ENCODE measurements at places on chromosomes 12 and 14. TPM values are rescaled to one million over a fixed set of nuclear protein-coding genes. Genes with fewer than 3 reads are reported as not detected.

GRCh38 chr14:101109981-101110728 lies 206.6 kb upstream of the RTL1 start:
- H3K36me3 ChIP-seq: no peaks in the 10 kb centered on the region
- H3K4me1 ChIP-seq: no peaks in the 10 kb centered on the region
- no peak overlapping the region for H3K27ac ChIP-seq
- peaks cover 3% of the 10 kb centered on the region for H3K27me3 ChIP-seq

- H3K27me3 ChIP-seq: peaks cover 3% of the 10 kb centered on the region
- H3K27ac ChIP-seq: no peak overlapping the region
- H3K4me3 ChIP-seq: no peak overlapping the region
- H3K4me1 ChIP-seq: no peaks in the 10 kb centered on the region
Observed at GRCh38 chr12:108196319-108196718, 67.2 kb downstream of the WSCD2 start.

GRCh38 chr12:127343940-127344339 lies 923.0 kb upstream of the TMEM132C start:
- no peak overlapping the region for H3K27ac ChIP-seq
- H3K36me3 ChIP-seq: no peaks in the 10 kb centered on the region
- H3K4me1 ChIP-seq: no peaks in the 10 kb centered on the region
- no peak for DNase-seq
- H3K4me3 ChIP-seq: no peak overlapping the region

DNA sequence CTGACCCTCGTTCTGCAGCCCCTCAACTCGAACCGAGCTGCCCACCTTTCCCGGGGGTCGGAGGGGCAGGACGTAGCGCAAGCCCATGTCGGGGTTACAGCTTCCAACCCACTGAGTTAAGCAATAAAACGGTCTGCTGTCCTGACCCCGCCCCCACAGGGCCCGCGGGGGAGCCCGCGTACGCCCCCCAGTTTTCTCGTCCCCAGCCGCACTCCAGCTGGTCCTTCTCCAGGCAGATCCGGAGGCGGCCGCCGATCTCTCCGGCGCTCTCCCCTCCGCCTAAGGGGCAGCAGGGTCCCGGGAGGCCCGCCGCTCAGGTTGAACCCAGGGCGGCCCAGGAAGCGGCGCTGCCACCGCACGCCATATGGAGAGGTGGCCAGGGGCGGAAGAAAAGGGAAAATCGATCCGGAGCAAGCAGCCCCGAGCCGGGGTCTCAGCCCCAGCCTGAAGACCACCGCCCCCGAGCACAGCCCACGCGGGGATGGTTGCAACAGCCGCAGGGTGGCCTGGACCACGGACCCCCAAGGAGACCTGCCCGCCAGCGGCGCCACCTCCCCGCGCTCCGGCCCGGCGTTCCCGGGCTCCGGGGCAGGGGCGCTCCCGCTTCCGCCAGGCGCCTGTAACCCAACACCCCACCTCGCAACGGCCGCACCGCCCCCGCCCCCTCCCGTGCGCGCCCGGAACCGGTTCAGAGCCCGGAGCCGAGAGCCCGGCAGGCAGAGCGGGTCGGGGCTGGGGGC lies 760 bp downstream of the ACTN1 start:
- H3K4me3 ChIP-seq: peak overlapping the region; percentile 86
- peaks cover 8% of the 10 kb centered on the region for H3K27me3 ChIP-seq
- H3K27ac ChIP-seq: peak overlapping the region; percentile 86
- H3K4me1 ChIP-seq: peaks cover 40% of the 10 kb centered on the region
- DNase-seq: peak; percentile 81

GRCh38 chr12:64603183-64603841 lies 7.0 kb upstream of the RASSF3 start:
- peaks cover 6% of the 10 kb centered on the region for H3K27me3 ChIP-seq
- no peak for DNase-seq
- no peak overlapping the region for H3K4me3 ChIP-seq
- peaks cover 13% of the 10 kb centered on the region for H3K4me1 ChIP-seq
- H3K36me3 ChIP-seq: no peaks in the 10 kb centered on the region
- no peak overlapping the region for H3K27ac ChIP-seq

DNA sequence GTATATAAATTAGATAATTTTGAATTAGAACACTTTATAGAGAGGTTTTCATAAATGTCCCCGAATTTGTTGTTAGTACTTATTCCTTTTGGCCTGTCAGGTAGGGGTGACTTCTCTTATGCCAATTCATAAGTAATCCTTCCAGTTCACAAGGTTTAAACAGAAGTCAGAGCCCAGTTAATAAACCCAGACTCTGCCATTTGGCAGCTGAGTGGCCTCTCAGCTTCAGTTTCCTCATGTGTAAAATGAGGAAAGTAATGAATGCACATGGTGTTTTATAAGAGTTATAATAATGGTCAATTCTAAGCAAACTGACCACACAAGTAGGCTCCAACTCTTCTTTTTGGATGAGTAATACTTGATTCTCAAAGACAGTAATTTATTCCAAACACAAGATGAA lies 10.3 kb downstream of the MTERF2 start:
- no peaks in the 10 kb centered on the region for H3K27me3 ChIP-seq
- peaks cover 29% of the 10 kb centered on the region for H3K36me3 ChIP-seq
- H3K4me1 ChIP-seq: no peaks in the 10 kb centered on the region
- H3K4me3 ChIP-seq: no peak overlapping the region

DNA sequence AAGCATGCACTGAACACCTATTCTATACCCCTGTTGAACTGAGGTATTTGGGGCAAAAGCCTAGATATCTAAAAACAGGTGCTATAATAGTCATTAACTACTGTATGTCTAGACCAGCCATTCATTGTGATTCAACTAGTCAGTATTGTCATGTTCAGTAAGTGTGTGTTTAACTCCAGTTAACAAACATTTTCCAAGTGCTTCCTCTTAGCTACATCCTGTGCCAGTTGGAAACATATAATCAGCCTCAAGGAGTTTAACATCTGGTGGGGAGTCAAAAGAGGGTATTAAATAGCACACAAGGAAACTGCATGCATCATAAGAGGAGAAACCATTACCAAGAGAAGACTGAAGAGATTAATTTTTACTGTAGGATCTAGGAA lies 20.4 kb downstream of the TMTC1 start:
- H3K27ac ChIP-seq: no peak overlapping the region
- H3K4me1 ChIP-seq: no peaks in the 10 kb centered on the region
- no peaks in the 10 kb centered on the region for H3K27me3 ChIP-seq

DNA sequence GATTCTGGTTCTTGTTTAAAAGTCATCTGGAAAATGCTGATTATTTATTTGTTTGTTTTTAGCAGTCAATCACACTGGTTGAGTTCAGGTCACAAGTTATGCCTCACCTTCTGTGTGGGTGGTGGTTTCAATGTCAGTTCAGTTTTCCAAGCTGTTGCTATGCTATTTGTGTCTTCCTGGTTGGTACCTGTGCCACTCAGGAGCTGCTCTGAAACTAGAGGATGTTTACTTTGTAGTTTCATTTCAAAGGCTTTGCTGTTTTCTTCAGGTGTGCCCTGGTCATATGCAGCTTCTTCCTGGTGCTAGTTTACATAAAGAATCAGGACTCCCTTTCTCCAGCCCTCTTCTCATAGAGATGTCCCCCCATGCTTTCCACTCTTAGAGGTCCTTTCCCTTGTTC lies 75.7 kb upstream of the PPP4R3A start:
- H3K4me3 ChIP-seq: no peak overlapping the region
- DNase-seq: no peak
- no peak overlapping the region for H3K27ac ChIP-seq
- H3K4me1 ChIP-seq: no peaks in the 10 kb centered on the region
- no peaks in the 10 kb centered on the region for H3K36me3 ChIP-seq

DNA sequence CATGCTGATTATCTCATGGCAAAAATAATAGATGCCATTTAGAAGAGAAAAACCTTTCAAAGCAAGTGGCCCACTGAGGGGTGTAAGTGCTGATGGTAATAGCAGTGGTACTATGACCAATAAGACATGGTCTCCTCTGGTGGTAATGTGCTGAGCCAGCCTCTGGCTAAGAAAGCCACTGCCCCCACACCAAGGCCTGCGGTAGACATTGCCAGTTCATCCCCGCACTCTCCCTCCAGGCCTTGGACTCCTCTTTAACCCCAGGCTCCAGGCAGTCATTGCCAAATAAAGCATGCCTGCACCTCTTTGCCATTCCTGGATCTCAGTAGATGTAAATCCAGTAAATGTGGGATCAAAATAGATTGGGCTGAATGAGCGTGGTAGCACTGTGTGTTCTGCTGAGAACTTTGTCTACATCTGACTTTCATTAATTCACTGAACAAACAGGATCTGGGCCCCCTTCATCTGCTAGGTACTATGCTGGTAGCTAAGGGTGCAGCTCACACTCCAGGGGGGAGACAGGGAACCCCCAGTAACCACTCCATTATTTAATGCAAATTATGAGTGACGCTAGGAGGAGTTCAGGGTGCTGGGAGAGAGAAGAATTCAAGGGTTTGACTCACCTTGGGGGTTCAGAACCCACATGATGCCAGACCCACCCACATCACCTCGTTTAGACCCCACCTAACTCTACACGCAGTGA lies 89.3 kb downstream of the BCL11B start:
- H3K4me1 ChIP-seq: peaks cover 96% of the 10 kb centered on the region
- no peaks in the 10 kb centered on the region for H3K27me3 ChIP-seq
- peak overlapping the region; percentile 72 for H3K4me3 ChIP-seq
- peak overlapping the region; percentile 95 for H3K27ac ChIP-seq
- DNase-seq: no peak
- peaks cover 22% of the 10 kb centered on the region for H3K36me3 ChIP-seq

DNA sequence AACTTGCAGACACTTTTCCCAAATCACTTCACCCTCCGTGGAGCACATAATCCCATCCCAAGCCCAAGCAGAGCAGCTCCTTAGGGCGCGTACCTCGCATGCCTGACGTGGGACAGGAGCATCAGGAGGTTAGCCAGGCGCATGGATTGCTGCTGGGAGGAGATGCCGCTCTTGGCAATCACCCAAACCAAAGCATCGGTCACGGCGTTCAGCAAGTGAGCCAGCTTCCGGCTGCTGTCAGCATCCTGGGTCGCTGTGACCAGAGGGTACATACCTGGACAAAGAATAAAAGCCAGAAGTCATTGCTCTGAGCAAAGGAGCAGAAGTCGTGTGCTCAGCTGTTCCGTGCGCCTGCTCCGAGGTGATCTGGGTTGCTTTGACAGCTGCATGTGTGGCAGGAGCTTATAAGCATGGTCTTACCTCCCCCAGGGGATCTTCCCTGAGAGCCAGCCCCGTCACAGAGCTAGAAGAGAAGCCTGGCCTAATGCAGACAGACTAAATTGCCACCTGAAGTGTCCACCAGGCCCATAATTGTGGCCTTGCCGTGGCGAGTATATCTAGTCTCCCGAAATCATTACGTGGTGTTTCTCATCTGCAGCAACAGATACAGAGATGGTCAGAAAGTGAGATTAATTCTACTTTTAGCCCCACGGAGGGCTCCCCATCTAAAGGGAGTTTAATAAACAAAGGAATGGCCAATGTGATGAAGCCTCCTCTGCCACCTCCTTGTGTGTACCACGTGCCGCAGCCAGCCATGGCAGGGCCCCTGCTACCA lies 59.1 kb downstream of the ESR2 start:
- H3K4me1 ChIP-seq: no peaks in the 10 kb centered on the region
- no peak for DNase-seq
- no peak overlapping the region for H3K4me3 ChIP-seq

DNA sequence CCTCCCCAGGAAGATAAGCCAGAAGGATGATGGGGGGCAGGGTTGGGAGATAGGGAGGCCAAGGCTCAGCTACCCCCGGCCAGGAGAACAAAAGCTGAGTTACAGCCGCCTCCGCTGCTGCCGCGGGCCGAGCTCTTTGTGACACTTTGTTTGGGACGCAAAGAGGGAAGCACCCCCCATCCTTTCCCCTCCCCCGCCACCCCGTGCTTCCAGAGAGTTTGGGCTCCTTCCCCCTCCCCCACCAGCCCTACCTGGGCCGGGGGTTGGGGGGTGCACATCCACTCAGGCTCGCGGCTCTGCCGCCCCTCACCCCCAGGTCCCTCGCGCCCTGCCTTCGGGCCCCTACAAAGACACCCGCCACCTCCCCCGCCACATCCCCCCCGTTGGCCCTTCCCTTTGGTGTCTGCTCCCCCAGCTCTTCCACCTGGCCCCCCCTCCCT lies 799 bp downstream of the ZNF219 start:
- H3K4me3 ChIP-seq: peak overlapping the region; percentile 56
- no peak for DNase-seq
- H3K27me3 ChIP-seq: peaks cover 28% of the 10 kb centered on the region
- H3K27ac ChIP-seq: peak overlapping the region; percentile 26
- peaks cover 27% of the 10 kb centered on the region for H3K4me1 ChIP-seq

DNA sequence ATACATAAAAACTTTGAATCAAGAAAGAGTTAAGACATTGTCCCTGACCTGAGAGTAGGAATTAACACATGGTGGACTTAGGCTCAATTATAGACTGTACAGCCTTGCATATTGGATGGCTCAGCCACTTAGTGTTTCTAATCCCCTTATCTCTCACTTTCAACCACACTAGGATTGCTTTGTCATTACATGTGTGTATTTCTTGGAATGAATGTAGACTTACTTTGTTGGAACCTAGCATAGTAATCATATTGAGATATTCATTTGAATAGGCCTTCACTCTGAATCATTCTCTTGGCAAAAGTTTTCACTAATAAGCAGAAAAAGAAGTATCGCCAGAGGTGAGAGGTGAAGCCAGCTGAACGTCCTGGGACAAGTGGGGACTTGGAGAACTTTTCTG lies 1973.9 kb upstream of the FLRT2 start:
- no peak for DNase-seq
- H3K36me3 ChIP-seq: no peaks in the 10 kb centered on the region
- H3K4me1 ChIP-seq: no peaks in the 10 kb centered on the region

DNA sequence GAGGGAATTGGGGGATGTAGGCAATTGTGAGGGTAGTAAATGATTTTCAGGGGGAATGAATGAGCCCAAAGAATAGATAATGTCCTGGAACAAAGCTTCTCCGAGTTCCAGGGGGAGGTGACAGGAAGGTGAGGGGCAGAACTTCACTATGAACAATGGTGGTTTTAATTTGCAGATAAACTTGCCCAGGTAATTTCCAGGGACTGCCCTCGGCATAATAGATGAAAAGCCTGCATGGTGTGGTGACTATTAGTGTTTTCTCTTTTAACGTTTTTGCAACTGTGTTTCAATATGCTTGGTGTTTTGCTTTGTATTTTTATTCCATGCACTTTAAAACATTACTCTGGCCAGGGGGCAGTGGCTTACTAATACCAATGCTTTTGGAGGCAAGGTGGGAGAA lies 325.2 kb upstream of the RGS6 start:
- no peak for DNase-seq
- no peak overlapping the region for H3K4me3 ChIP-seq
- H3K4me1 ChIP-seq: peaks cover 22% of the 10 kb centered on the region
- H3K36me3 ChIP-seq: peaks cover 22% of the 10 kb centered on the region
- H3K27me3 ChIP-seq: no peaks in the 10 kb centered on the region
- H3K27ac ChIP-seq: no peak overlapping the region

GRCh38 chr12:113381220-113381619 lies 22.5 kb downstream of the SDS start:
- no peaks in the 10 kb centered on the region for H3K27me3 ChIP-seq
- no peak overlapping the region for H3K4me3 ChIP-seq
- H3K27ac ChIP-seq: no peak overlapping the region
- no peaks in the 10 kb centered on the region for H3K4me1 ChIP-seq
- H3K36me3 ChIP-seq: peaks cover 6% of the 10 kb centered on the region

GRCh38 chr12:92185052-92185451 lies 39.4 kb upstream of the BTG1 start:
- H3K27me3 ChIP-seq: no peaks in the 10 kb centered on the region
- H3K4me1 ChIP-seq: peaks cover 45% of the 10 kb centered on the region
- peak; percentile 37 for DNase-seq
- peaks cover 16% of the 10 kb centered on the region for H3K36me3 ChIP-seq
- peak overlapping the region; percentile 88 for H3K27ac ChIP-seq

CLEC6A gene
- total RNA-seq: not detected

Measured in activated naive CD8-positive, alpha-beta T cell treated with anti-CD3 and anti-CD28 coated beads, Interleukin-2, amount 10 ng/mL, durations not matched to agents 7 days and 5 days (primary cell).